DMS153 (cell line): ENCODE measurements at places on chromosomes 11 and 22.

GRCh38 chr11:120759046-120759445 is 247.5 kb downstream of the GRIK4 start:
- DNase-seq: no peak

DNA sequence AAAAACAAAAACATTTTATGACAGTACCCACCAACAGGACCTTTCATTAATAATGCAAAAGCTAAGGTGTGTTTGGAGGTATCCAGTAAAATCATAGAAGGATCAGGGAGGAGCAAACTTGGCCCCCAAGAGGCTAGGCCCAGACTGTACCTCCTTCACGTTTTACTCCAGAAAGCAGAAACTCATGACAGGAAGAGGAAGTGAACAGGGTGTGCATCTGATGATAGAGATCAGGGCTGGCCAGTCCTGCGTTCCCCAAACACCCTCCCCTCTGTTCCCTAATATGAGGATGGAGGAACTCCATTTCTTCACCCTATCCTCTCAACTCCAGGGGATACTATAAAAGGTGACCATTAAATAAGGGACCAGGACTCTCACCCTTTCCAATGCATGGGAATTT is 10.2 kb upstream of the MS4A12 start:
- no peak for DNase-seq

DNA sequence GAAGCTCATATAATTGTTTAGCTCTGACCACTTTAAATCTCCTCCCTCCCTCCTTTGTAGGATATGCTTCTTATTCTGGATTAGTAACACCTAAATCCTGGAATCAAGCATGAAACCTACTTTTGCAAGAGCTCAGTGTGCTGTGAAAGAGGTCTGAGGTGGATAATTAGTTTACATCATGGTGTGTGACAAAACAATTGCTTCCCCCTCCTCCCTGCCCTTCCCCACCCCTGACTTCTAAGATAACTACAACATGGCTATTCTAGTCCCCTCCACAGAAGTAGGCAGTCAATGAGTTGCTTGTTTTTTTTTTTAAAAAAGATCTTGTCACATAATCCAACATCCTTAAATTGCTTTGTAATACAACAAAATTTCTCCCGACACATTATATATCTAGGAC is 314.0 kb downstream of the CADM1 start:
- DNase-seq: no peak

- no peak for DNase-seq
Observed at GRCh38 chr11:21415606-21416005, 746.2 kb downstream of the NELL1 start.

DNA sequence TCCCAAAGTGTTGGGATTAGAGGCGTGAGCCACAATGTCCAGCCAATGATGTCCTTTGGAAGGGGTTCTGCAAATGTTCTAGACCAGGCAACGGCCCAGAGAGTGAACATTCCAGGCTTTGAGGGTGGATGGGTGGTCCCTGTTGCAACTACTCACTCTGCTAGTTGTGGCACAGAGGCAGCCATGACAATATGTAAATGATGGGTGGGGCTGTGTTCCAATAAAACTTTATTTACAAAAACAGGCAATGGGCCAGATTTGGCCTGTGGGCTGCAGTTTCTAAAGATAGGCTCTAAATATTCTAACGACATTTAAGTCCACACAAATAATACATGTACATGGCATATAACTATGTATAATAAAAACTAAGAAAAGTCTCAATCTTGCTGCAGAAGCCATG is 276.3 kb downstream of the CTTN start:
- DNase-seq: no peak

DNA sequence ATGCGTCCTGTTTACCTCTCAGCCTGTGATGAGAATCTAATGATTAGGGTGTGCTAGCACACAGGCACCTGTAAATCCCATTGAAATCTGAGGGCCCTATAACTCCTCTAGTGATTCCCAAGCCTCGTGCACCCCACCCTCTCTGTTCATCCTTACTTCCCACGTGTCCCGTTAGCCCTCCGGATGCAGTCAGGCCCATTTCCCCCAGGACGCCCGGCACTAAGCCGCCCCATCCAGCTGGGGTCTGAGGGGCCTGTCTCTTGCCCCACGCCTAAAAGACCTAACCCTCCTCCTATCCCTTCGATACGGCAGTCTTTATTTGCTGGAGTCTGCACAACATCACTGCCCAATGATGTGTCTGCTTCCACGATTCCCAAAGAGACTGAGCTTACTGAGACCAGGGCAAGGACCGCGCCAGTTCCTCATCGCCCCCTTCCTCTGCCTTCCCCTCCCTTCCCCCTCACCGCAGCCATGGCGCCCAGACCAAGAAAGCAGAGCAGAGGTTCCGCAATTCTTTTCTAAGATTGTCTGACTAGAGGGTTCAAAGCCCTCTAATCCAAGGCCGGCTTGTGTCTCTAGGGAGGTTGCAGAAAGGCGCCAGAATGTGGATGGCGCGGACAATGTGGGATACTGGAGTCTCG is 1.1 kb upstream of the FADS2 start:
- no peak for DNase-seq

DNA sequence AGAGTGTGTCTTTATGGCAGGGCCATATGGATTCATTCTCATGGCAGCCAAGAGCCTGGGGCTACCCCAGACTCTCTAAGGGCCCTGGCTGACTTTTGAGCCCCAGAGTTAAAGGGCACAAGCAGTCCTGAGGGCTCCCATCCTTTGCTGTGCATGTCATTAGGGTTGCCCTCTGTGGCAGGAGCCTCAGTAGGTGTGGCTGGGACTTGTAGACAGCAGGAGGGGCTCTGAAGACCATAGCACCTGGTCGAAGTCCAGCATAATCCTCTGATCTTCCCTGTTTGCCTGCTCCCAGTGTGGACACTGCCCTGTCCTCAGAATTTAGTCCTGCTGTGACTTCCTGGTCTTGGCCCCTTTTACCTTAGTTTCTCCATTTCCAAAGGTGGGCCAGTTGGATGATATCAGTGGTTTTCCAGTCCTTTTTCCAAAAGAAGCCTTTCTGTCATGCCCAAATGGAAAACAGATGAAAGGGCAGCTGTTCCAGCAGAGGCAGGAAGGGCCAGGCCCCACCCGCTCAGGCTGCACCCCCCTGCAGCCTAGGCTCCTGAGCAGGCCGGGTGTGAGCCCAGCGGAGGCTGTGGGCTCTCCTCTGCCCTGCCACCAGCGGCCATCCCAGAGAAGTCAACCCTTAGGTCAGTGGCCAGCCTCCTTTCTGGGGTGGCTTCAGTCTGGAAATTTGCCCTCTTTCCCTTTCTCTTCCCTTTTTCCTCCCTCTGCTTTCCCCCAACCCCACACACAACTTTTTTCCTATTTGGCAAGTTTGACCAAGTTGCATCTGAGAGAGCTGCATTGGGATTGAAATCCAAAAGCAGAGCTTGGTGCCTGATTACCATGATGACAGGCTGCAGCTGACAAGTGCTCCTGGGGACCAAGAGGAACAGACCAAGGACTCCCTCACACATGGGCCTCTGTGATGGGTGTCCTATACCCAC is 32.8 kb upstream of the SUSD2 start:
- DNase-seq: no peak

GRCh38 chr11:40376331-40376730 is 1083.1 kb downstream of the LRRC4C start:
- no peak for DNase-seq
